ENCODE measurements at places on chromosomes 7 and 10.

- DNase-seq, result no peak
These were observed 5.3 kb downstream of the ESYT2 start for GRCh38 chr7:158824028-158824427.

GRCh38 chr7:141990011-141990725, 5.5 kb upstream of the MGAM start:
- no peak for DNase-seq

DNA sequence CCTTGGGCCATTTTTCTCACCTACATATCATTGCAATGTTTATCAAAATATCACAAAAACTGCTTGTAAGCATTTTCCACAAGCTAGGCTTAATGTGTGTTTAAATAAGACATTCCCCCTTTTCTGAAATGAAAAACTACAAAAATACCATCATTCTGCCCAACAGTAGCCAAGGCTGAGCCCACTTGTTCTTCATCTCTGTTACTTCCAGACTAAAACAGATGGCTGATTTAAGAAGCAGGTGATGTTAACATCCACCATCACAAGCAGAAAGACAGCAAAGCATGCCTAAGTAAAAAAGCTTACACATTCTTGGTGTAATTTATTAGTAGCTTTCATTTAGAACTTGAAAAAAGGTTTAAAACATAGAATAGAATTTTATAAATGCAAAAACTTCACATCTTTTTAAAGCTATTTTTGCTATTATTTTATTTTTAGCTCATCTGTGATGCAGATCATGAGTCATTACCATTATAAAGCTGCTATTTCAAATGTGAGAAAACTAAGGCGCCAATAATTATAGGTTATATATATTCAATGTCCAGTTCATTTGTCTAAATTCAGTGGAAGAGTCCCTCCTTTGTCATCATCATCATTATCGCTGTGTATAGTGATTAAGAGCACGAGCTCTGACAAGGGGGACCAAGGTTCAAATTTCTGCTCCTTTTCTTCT, 109.4 kb downstream of the RELN start:
- DNase-seq, result no peak

DNA sequence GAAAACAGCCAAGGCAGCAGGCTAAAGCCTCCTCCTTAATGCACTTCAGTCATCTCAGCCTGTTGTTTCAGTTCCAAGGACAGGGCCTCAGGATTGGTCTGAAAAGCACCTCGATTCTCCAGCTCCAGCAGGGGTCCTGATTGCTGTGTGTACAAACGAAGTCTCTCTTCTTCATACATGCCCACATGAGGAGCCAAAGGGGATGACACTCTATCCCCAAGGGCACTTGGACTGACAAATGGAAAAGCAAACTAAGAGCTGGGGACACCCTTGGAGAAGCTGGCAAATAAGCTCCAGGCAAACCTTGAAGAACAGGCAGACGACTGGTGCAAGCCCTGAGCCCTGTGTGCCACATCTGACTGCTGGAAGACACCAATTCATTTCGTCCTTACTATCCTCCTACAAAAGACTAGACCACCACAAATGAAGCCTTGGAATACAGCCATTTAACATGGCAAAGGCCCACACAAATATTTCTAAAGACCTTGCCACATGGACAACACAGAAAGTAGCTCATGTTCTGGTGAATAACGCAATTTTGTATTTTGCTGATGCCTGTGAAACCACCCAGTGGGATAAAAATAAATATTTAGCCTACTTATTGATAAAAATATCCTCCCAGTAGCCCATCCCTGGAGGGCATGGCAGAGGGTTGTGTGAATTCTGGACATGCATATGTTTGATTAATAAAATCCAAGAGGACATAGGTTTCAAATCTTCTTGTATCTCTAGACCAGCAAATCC, 61.9 kb downstream of the PARD3 start:
- no peak for DNase-seq

- no peak for DNase-seq
These were observed 6.0 kb downstream of the SH3PXD2A start for GRCh38 chr10:103849212-103849877.

DNA sequence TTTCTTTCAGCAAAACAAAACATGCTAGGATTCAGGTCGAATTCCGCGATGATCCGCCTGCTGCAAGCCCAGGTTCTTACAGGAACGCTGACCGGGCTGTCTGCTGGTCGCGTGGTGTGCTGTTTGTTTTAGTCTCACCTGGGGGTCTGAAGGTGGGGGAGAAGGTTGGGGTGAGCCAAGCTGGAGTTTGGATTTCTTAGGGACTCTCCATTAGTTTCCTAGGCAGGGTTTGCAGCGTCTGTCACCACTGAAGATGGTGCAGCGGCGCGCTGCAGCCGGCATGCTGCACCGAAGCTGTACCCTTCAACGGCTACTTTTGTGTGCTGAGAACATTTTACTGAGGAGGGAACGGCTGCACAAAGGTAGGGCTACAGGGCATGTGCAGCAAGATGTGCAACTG, 48.7 kb downstream of the GCC1 start:
- no peak for DNase-seq

GRCh38 chr7:75039709-75040108, 33.9 kb downstream of the RCC1L start:
- DNase-seq, result no peak

DNA sequence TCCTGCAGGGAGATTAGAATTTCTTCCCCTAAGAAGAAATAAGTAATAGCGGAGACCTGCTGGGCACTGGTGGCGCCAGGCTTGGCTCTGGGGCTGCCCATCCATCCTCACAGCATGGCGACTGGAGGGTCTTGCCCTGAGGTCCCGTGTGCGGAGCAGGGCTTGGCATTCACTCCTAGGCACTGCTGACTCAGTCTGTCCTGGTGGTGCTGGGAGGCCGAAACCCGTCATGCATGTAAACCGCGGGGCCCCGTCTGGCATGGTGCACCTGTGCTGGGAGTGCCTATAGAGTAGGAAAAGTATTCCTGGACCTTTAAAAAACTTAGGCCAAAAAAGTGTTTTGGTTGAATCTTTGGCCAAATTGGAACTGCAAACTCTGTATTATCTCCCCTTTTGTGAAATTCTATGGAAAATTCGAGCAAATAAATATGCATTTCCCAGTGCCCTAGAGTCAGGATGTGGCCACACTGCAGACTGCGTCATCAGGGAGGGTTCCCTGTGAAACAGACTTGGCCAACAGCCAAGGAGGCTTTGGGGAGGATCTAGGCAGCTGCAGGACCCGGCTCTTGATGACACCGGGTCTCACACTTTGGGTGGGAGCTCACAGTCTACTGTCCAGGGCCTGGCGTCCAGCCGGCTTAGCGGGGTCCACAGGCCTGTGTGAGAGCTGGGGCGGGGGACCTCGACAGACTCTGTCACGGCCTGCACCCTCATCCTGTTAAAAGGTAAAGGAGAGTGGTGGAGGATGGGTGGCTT, 122.3 kb downstream of the VIPR2 start:
- DNase-seq, result no peak

GRCh38 chr7:134750083-134751062, 29.1 kb upstream of the CALD1 start:
- DNase-seq, result peak; percentile 12

DNA sequence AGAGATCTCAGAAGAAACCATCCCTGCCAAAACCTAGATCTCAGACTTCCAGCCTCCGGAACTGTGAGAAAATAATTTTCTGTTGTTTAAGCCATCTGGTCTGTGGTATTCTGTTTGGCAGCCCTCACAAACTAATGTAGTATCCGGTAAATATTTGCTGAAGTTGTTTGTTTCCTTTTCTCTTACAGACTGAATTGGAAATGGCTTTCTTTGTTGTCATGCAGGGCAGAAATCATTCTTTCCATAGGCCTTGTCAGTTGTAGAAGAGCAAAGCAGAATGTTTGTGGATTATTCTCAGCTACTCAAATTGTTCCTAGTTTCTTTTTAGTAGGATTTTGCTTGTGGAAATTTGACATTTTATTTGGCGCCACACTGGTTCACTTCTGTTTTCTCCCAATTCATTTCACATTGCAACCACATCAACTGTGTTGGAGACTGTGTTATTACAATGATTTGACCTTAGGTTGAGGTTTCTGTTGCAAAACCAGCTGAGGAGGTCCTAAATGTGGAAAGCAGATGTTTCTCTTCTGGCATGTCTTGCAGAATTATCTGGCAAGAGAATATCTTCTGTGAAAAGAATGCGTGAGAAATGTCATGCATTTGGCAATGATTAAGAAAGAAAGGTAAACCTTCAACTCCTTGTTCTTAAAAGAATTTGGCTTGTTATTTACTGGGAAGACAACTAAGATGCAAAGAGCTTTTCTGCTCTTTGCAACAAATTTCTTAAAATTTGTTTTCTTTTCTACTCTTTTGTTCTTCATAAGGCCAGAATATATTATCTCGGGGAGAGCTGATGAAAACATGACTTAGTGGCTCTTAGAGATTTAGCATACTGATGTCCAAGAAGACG, 25.8 kb downstream of the ACTA2 start:
- no peak for DNase-seq

DNA sequence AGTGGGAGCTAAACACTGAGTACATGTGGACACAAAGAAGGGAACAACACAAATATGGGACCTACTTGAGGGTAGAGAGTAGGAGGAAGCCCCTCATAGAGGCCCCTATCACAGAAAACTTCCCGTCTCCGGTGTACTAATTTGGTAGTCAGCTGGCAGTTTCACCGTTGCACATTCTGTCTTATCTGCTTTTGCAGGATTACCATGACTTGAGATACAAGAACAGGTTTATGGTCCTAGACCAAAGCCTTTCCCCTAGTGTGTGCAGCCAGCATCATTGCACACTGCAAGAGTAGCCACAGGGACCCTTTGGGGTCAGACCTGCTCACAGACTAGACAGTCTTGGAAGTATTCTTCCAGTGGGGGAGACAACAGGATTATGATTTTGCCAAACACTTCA, 5.9 kb upstream of the IFIT1B start:
- DNase-seq, result no peak

- no peak for DNase-seq
These were observed 69.0 kb downstream of the CREB5 start for GRCh38 chr7:28481091-28481926.

GRCh38 chr10:29022513-29022912, 266.4 kb upstream of the LYZL1 start:
- DNase-seq, result no peak

GRCh38 chr7:115906731-115907130, 123.8 kb downstream of the TFEC start:
- DNase-seq, result no peak

DNA sequence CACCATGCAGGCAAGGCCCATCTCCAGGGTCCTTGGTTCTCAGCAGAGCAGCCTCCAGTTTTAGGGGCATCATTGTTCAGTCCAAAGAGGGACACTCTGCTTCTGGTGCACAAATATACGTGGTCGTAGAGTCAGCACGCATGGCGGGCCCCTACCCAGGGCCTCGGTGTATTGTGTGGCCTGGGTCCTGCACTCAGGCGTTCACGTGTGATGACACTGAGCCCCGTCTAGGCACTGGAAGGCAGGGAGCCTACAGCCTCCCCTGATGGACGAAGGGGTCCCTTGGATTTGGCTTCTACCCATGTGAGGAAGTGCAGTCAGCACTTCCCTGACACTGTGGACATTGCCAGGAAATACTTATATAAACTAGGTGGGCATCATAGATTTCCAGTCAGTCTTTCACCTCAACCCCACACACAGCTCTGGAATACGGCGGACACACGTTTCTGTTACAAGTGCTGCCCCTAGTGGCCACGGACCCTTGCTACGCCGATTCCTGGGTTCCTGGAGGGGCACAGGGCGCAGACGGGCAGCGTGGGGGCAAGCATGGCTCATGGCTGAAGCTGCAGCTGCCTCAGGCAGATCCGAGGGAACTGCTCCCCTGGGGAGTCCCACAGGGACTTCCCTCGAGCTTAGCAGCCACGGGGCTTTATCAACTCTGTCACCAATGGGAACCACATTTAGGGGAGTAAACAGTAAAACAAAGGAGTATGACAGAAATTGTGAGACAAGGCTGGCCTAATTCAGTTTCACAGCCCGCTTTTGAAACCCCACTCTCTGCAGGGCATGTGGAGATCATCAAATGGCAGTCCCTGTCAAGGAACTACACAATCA, 25.4 kb downstream of the AIFM2 start:
- DNase-seq, result no peak

DNA sequence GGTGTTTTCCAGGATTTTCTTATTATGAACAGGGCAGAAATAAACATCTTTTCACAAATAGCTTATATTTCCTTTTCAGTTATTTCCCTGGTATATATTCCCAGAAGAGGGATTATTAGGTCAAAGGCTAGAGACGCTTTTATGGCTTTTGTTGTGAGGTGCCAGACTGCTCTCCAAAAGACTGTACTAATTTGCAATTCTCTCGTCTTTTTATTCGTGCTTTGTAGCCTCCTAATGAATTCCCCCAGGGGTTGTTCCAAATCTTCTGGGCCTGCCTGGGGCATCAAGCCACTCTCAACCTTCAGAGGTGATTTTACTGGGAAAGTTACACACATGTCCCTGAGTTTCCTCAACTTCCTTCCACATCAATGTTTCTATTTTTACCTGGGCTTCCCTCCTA, 34.0 kb upstream of the R3HCC1L start:
- no peak for DNase-seq

- DNase-seq, result no peak
These were observed 14.5 kb upstream of the LRRC4 start for GRCh38 chr7:128045766-128046165.

- DNase-seq, result no peak
These were observed 185.2 kb upstream of the ITGB1 start for GRCh38 chr10:33143160-33143728.

DNA sequence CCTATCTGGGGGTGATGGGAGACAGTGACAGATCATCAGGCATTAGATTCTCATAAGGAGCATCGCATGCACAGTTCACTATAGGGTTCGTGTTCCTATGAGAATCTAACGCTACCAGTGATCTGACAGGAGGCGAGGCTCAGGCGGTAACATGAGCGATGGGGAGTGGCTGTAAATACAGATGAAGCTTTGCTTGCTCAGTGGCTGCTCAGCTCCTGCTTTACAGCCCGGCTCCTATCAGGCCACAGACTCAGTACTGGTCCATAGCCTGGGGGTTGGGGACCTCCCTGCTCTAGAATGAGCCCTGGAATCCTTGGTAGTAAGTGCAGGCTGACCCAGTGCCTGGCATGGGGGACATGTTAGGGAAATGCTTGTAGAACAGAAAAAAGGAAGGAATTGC, 426.0 kb downstream of the TYW1 start:
- no peak for DNase-seq

Data from activated CD8-positive, alpha-beta memory T cell treated with anti-CD3 and anti-CD28 coated beads for 1 hour (primary cell).